ENCODE measurements at places on chromosomes 3 and 15.

- DNase-seq = no peak
Measured at GRCh38 chr3:54337846-54338245, 215.5 kb downstream of the CACNA2D3 start.

GRCh38 chr3:186025161-186025560 is 83.7 kb downstream of the ETV5 start:
- no peak for DNase-seq

GRCh38 chr3:24616110-24616829 is 121.6 kb upstream of the THRB start:
- no peak for DNase-seq

DNA sequence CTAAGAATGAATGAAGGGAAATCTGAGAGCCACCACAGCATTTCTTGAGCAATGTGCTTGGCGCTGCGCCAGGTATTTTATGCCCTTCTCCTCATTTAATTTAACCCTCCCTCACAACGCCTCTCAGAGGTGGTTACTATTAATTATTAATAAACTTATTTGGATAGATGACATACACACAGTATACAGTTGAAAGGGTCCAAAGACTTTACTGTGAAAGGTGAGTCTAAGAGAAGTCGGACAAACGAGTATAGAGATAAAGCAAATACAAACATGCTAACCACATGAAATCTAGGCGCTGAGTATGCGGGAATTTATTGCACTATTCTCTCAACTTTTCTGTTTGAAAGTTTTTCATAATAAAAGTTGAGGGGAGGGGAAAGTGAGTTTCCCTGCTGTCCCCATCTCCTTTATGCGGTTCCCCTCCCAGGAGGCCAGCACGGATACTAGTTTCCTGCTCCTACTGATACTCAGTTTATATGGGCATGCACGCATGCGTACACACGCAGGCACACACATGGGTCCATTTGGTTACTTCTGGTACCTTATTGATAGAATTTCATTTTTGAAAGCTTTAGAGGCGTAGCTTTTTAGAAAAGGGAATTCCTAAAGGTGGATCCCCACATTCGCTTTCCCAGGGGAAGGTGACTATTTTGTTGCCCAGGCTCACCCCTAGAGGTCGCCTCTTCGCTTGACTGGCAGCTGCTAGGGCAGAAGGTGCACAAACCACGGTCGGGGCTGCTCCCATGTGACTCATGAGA is 28.5 kb upstream of the KCTD6 start:
- peak; percentile 56 for DNase-seq

- DNase-seq = no peak
Measured at GRCh38 chr3:195467641-195468390, 25.0 kb upstream of the ACAP2 start.

- DNase-seq = no peak
Measured at GRCh38 chr3:184687363-184688015, 24.4 kb downstream of the MAGEF1 start.

- no peak for DNase-seq
Measured at GRCh38 chr3:126960604-126960995, 22.3 kb upstream of the PLXNA1 start.

- DNase-seq = no peak
Measured at GRCh38 chr15:68985361-68985891, 29.1 kb upstream of the NOX5 start.

DNA sequence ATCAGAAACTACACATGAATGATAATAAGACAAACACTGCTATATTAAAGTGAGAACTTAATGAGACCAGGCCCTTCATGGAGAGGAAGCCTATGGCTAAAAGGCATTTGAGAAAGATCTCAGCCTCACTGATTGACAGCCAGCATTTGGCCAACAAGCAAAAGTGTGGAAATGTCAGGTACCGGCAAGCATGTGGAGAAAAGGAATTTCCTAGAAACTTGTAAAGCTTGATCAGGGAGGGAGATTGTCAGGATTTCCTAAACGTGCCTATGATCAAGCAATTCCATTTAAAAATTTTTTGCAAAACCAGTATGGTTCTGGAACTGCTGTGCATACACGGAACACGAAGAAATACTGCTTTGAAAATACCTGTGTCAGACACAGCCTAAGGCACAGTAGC is 220.3 kb upstream of the ATP10A start:
- DNase-seq = no peak

DNA sequence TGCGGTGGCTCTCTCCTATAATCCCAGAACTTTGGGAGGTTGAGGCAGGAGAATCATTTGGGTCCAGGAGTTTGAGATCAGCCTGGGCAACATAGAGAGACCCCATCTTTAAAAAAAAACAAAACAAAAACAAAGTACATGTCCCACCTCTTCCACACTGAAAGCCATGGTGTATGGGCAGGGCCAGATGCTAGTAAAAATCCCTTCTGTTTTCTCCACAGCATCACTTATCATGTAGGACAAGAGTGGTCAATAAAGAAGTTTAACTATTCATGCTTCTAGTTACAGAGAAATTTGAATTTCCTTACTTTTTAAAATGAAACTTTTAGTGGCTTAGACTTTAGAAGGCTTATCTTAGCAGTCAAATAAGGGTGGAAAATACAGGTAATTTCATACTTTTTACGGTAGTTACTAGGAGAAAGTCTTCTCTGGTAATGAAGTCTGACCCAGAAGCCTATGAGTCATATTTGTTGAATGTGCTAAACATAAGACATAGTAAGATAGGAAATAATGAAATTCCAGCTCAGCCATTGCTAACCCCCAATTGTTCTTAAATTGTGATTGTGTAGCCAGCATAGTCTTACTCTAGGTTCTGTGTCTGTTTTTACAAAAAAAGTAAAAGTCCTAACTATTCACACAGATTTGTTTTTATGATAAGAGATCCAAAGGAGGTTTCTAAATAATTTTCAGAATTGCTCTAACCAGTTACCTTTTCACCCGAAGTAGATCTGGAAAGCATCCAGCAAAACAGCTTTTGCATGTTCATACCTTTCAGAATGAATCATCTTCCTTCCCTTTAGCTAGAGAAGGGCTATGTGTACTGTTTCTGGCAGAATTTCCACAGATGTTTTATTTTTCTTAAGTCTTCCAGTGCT is 16.4 kb upstream of the ZNF609 start:
- DNase-seq = no peak

DNA sequence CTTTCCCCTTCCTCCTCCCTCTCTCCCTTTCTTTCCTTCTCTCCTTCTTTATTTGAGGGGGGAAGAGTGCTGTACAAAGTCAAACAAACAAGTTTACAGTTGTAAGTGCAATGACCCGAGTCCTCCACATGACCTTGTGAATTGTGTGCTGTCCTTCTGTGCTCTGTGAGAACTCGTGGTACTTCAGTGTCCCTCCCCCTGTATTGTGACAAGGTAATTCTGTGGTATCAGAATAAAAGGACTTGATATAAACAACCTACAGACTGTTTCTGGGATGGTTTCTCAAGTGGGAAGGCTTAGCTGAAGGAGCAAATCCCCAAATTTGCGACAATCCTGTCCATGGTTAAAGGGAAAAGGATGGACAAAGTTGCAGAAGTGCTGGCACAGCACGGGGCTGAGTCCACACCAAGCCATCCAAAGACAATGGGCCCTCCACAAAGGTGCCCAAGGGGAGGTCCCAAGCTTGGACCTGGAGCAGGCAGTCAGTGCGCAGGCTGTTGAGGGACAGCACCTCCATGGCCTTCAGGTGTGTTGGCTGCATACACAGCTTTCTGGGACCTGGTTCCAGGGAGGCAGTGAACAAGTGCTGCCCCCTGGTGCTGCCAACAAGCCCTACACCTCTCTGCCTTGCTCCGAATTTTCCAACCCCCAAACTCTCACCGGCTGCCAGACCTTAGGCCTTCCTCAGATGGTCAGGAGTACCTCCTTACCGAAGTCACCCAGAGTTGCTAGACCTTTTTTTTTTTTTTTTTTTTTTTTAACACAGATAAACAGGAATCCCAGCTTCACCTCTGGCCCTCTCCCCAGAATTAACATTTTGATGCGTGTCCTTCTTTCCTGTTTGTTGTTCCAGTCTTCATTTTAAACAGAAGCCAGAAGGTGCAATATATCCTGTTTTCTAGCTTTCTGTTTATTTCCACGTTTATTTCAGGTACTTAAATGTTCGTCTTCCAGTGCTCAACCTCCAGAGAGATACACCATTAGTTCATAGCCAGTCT is 2.6 kb upstream of the APEH start:
- peak; percentile 47 for DNase-seq

DNA sequence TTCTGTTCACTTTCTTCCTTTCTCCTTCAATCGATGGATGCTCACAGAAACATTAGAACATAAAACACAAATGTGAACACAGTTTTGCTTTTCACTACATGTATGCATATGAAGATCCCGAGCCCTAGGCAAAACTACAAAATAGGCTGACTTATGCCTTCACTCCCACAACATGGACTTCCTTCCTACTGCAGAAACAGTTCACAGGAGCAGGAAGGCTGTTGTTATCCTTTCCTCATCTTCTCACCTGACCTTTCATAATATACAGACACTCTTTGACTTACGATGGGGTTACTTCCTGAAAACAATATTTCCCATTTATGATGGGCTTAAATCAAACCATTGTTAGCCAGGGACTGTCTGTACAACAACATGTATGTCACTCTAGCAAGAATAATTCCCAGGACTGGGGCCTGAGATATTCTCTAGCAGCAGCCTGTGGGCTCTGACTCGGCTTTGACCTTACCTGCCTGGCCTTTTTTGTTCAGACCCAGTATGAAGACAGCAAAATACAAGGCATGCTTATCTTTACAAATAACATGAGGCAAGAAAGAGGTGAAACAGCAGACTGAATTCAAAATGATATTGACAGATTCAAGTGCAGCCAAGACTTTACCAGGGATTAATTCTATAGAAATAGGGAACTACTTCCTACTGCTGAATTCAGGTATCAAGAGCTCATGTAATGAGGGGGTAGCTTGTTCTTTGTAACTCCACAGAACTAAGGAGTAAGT is 51.8 kb upstream of the PLXND1 start:
- DNase-seq = no peak

- DNase-seq = no peak
Measured at GRCh38 chr3:12574131-12574530, 17.2 kb downstream of the MKRN2 start.

- DNase-seq = no peak
Measured at GRCh38 chr3:170813266-170813665, 56.7 kb downstream of the RPL22L1 start.

DNA sequence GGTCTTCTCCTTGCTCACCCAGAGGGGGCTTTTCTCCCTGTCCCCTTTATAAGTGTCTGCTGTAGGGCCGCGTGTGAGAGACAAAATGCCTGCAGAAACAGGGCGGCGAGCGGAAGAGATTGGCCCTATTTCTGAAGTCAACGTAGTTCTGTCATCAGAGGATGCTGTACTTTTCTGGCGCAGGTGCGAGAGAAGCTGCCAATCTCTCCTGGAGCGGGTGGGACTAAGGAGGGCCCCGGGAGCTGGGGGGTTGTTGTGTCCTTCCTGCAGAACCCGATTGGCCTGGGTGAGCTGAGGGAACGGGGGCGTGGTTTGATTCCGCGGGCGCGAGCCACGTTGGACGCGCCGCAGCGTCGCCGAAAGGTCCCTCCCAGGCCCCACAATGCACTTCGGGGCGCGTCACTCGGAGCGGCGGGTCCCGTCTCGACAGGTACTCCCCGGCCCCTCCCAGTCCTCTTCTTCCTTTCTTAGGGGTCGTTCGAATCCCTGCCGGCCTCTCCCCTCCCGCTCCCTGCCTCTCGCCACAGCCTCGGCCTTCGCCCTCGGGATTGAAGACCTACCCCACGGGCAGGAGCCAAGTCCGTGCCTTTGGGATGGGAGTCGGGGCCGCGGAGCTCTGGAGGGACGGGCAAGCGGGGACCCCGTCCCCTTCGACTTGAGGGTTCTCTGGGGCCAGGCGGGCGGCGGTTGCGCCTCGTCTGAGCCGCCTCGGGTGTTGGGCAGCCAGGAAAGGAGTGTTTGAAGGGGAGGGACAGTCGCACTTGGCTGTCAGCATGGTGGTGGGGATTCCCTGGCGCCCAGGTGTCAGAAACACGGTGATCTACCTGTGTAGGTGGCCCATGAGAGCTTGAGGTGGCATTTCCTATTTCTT is at the start of gene SEC22A:
Gene SEC22A (plus strand): TSS at position 387 of the 871 bp plus-strand sequence. CDS start 7,275 bp downstream, outside the sequence.
- peak; percentile 85 for DNase-seq

DNA sequence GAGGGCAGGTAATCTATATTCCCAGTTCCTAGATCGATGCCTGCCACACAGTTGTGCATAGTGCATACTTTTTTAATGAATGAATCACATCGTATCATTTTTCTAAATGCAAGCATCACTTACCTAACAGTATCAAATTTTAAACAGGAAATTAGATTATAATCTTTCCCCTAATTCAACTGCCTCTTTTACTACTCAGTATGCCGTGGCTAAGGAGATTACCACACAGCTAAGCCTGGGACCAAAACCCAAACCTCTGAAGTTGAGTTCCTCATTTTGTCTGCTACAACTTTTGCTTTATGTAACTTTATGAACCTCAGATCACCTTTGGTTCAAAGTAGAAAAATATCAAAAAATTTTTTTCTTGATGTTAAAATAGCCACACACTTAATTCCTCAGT is 53.2 kb upstream of the FNDC3B start:
- DNase-seq = no peak

GRCh38 chr3:181457190-181457589 is 254.5 kb upstream of the SOX2 start:
- DNase-seq = no peak

DNA sequence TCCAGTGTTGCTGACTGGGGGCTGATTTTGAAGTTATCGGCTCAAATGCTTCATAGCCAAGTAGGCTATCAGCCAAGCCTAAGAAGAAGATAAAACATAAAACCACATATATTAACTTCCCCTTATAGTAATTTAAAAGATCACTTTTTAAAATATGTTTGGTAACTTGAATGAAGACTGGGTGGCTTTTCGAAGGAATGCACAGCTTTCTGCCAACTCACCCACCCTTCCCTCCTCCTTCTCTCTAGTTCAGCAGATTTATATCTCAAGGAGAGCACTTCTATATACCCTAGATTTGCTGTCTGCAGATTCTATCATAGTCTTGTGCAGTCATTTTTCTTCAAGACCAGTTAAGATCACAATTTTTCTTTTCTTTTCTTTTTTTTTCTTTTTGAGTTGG is 189.4 kb upstream of the CHRM5 start:
- no peak for DNase-seq

DNA sequence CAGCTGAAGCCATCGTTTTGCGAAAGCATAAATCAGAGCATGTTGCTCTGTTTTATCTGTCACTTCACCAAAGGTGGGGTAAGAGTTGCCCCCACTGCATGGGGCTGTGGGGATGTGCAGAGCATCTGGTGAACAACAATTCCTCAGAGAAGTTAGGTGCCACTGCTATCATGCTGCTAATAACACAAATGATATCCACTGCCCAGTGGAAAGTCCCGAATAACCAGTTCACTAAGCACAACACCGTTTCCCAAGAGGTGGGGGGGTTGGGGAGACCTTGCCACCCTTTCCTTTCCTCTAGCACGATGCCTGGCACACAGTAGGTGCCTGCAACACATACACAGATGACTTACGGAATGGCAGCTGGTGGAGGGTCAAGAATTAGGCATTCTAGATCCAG is 38.6 kb downstream of the FAM3D start:
- DNase-seq = no peak

GRCh38 chr3:9947025-9947995 is 4.9 kb downstream of the PRRT3 start:
- DNase-seq = no peak

GRCh38 chr3:126083511-126083912 is 412 bp downstream of the SLC41A3 start:
- DNase-seq = no peak

GRCh38 chr3:151168269-151169094 is 34.5 kb downstream of the GPR171 start:
- DNase-seq = peak; percentile 76

GRCh38 chr3:11254876-11255275 is 17.3 kb upstream of the ATG7 start:
- no peak for DNase-seq
